T-cell (primary cell): ENCODE measurements at places on chromosomes 6 and 20.

- no peak for DNase-seq
Observed at GRCh38 chr6:53925891-53926290, 131.1 kb downstream of the LRRC1 start.

DNA sequence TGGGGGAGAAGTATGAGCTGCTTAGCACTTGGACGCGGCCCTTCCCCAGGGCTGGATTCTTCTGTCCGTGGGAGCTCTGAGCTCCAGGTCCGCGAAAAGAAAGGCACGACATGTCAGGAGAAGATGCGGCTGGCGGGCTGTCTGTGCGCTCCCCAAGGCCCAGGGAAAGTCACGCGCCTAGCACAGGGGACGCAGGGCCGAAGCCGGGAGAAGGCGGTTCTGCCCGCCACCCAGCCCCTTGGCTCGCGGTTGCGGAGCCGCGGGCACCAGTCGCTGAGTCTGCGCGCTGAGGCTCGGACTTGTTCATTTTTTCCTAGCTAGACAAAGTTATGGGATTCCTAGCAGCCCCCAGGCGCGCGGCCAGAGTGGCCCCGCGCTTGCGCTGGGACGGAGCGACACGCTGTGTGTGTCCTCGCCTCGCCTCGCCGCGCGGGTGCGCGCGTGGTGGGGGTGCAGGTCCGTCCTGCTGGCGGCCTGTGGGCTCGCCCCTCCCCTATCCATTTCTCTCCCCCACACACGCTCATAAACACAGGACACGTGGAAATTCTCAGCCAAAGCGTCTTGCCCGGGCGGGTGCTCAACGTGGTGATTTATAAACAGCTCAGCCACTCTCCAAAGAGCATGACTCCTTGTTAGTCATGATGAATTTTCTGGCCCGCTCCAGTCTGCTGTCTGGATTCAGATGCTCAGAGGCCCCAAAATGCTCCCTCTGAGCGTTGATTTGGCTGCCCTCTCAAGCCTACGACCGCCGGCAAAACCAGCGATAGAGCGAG lies 1.9 kb upstream of the POU3F2 start:
- no peak for DNase-seq

DNA sequence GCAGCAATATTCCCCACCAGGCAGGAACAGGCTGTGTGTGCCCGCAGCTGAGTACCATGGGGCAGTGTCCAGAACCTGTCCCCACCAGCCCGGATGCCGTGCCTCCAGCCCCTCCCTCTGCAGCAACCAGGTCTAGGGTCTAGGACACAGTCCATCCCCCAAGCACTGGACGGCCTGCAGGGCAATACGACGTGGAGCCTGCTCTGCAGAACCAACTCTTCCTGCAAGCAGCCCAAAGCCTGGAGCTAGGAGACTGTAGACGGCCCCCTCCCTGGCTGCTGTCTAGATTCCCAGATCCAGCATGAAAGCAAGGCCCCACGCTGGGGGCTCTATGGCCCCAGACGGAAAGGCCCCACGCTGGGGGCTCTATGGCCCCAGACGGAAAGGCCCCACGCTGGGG lies 128.2 kb upstream of the AFDN start:
- DNase-seq = no peak

GRCh38 chr20:64065062-64065973 lies 2.3 kb downstream of the TCEA2 start:
- DNase-seq = no peak

DNA sequence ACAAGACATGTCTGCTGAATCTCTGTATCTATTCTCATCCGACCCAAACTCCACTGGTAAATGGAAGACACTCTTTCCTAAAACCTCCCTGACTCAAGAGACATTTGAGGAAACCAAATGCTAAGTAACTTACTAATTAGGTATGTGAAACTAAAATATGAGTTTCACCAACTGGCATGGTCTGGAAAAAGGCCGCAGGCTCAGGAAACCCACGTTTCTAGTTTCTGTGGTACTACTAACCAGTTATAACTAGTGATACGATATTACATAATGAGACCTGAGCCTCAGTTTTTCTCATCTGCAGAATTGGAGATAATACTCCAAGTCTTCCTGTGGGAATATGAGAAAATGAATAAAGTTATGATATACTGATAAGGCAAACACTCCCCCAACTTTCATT lies 39.9 kb downstream of the ZNF391 start:
- no peak for DNase-seq

DNA sequence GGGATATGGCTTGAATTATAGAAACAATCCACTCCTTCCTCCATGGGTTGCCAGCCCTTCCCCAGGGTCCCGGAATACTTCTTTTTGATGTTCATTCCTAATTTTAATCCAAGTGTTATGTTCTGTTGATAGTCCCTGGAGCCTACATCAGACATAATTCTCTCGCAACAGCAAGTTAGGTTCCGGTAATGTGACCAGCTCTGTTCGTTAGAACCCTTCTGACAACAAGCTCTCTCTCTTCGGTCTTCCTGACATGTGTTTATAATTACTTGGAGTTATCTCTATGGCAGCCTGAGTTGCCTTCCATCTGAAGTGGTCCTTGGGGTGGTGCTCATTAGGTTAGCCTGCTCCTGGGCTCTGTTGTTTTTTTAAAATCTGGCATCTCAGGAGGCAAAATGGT lies 506.9 kb upstream of the JARID2 start:
- DNase-seq = no peak

DNA sequence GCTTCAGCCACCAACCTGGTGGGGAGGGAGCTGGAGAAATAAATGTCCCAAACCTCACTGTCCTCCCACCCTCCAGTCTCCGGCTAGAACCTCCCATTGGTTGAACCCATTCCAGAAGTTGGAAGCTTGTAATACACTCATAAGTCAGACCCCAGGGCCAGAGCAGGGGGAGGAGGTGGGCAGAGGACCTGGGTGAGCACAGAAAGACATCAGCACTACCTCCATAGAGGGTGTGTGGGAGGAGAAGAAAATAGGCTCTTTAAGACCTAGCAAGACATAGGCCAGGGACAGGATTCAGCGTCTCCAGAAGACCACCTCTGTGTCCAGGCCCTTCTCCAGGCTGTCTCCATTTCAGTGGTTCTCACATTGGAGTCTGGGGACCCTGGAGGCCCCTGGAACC lies 73.3 kb upstream of the TOP1 start:
- DNase-seq = no peak
